Posterior cingulate gyrus (tissue), 11 donors: ENCODE measurements at places on chromosomes 1 and 21.

DNA sequence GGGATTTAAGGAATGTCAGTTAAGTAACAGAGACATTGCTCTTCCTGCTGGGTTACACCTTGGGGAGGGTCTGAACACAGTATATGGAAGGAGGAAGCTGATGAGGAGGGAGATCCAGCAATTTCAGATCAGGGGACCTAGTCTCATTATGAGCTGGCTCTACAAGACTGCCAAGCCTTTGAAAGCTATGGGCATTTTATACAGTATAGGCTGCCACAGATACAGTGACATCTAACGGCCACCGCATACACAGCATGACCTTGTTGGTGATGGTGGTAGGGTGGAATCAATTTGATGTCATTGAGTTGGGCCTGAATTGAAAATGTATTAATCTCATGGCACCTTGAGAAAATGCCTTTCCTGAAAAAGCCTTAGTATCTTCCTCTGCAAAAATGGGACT is 22.6 kb upstream of the ZP4 start:
- DNase-seq, result no peak

DNA sequence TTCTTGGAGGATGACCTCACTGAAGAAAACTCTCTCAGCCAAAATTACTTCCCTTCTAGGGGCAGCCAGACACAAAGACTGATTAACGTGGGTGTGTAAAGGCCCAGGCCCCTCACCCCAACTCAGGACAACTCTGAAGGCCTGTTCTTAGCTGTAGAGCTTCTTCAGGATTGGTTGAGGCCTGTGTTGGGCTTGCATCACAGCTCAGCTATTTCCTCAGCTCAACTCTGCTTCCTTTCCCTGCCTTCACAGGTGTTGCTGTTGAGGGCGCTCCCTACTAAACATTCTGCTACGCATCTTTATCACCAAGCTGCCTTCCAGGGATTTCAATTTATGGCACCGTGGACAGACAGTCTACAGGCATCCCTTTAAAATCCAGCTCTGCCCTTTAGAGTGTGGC is 36.8 kb downstream of the MAB21L3 start:
- no peak for DNase-seq

GRCh38 chr1:81126989-81127581 is 673.6 kb upstream of the ADGRL2 start:
- no peak for DNase-seq

- DNase-seq, result no peak
Observed at GRCh38 chr1:109826930-109827349, 63.2 kb upstream of the EPS8L3 start.

- no peak for DNase-seq
Observed at GRCh38 chr1:183956559-183957188, 80.9 kb downstream of the COLGALT2 start.

DNA sequence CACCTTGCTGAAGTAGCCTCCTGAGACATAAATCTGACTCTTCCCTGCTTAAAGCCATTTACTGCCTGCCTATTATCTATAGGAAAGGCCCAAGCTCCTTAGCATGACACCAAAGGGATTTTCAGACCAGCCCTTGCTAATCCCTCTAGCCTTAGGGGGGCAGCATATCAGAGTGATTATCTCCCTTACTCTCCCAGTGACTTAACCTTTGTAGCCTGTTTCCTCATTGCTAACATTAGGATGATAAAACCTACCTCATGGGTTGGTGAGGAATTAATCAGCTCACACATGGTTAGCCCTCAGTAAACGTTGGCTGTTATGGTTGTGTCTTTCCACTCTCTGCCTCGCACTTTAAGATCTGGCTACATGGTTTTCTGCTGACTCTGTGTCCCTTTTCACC is 70.1 kb downstream of the ROR1 start:
- no peak for DNase-seq

DNA sequence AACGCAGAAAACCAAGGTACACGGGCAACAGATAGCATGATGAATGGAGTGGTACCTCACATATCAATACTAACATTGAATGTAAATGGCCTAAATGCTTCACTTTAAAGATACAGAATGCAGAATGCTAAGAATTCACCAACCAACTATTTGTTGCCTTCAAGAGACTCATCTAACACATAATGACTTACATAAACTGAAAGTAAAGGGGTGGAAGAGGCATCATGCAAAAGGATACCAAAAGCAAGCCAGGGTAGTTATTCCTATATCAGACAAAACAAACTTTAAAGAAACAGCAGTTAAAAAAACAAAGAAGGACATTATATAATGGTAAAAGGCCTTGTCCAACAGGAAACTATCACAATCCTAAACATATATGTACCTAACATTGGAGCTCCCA is 137.1 kb upstream of the APP start:
- no peak for DNase-seq
